ENCODE measurements at places on chromosomes 3 and 15.

DNA sequence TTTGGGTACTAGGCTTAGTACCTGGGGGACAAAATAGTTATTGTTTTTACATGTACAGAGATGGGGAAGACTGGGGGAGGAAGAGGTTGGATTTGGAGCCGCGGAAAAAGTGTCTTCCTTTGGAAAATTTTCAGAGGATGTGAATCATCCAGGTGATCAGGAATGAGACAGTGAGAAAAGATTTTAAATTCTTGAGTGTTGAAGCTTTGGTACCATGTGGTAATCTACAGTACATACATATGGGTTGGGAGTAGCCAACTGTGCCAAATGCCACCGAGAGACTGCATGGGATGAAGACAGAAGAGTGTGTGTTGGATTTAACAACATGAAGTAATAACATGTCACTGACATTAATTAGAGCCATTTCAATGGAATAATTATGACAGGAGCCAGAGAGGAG lies 1238.2 kb downstream of the ROBO1 start:
- no peak for DNase-seq

GRCh38 chr3:168021737-168022450 lies 73.8 kb downstream of the GOLIM4 start:
- DNase-seq = no peak

DNA sequence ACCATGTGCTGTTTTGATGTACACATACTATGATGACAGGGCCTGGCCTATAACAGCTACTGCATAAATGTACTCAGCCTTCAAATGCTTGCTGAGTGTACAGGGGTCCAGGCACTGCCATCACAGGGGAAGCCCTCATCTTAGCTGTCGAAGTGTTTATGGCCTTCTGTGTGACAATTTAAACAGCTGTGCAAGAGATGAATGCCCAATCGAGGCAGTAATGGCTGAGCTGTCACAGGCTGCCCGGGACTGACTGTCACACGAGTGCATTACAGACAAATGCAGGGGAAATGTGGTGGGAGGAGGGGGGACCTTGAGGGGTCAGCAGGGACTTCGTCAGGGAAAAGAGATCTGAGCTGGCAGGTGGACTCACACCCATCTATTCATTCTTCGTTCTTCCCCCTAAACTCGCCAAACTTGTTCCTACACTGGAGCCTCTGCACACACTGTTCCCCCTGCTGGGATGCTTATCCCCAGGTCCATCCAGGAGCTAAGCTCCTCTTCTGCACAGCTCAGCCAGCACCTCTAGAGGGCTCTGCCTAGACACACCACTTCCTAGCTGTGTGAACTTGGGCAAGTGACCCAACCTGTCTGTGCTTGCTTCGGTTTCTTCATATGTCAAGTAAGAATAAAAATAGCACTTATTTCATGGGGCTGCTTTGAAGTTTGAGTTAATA lies 156.2 kb upstream of the IQSEC1 start:
- no peak for DNase-seq

GRCh38 chr15:81573098-81573746 lies 199.2 kb upstream of the TMC3 start:
- DNase-seq = no peak

DNA sequence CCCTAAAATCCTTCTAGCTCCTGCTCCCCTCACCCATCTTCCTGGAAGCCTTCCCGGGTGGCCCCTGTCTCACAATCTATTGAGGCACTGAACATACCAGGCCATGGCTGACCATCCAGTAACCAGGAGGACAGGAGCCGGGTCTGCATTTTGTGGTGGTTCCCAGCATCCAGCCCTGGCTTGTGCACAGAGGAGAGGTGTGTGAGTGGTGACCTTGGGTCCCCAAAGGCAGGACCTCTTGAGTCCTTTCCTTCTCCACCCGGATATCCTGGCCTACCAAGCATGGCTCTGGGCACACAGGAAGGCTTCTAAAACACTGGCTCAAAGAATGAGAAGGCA lies 7.8 kb downstream of the CSK start:
- no peak for DNase-seq

DNA sequence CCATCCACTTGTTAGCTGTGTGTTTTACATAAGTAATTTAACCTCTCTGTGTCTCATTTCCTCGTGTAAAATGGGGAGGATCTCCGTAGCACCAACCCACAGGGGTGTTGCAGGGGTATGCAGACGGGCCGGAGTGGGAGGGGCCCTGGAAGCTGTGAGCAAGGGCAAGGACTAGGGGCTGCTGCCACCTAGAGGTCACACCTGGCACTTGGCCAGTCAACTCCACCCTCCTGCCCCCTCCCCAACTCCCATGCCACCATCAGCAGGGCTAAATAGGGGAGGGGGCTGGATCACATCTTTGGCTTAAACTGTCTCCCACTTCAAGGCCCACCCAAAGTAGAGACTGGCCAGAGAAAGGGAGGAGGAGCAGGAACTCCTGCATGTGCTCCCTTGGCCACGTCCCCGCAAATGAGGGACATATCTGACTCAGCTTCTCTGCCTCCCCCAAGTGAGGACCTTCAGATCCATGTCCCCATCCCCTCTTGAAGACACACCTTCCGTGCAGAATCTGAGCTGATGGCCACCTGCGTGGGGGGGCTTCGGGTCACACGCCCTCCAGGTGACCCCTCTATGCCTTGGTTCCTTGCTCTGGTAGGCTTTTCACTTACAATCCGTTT lies 2.6 kb downstream of the CCDC9B start:
- DNase-seq = peak; percentile 61

- DNase-seq = no peak
Measured at GRCh38 chr15:77495838-77496596, 75.3 kb downstream of the HMG20A start.

DNA sequence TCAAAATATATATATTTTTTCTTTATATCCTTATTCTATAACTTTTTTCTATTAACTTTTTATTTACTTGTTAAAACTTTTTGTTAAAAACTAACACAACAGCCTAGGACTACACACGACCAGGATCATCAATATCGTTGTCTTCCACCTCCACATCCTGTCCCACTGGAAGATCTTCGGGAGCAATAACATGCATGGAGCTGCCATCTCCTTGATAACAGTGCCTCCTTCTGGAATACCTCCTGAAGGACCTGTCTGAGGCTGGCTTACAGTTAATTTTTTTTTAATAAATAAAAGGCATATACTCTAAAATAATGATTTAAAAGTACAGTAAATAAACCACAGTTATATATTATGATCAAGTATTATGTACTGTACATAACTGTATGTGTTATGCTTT lies 58.9 kb downstream of the SFMBT1 start:
- no peak for DNase-seq

GRCh38 chr3:14765576-14766427 lies 53.0 kb upstream of the FGD5 start:
- no peak for DNase-seq
